ENCODE measurements at places on chromosomes 16 and 17.

DNA sequence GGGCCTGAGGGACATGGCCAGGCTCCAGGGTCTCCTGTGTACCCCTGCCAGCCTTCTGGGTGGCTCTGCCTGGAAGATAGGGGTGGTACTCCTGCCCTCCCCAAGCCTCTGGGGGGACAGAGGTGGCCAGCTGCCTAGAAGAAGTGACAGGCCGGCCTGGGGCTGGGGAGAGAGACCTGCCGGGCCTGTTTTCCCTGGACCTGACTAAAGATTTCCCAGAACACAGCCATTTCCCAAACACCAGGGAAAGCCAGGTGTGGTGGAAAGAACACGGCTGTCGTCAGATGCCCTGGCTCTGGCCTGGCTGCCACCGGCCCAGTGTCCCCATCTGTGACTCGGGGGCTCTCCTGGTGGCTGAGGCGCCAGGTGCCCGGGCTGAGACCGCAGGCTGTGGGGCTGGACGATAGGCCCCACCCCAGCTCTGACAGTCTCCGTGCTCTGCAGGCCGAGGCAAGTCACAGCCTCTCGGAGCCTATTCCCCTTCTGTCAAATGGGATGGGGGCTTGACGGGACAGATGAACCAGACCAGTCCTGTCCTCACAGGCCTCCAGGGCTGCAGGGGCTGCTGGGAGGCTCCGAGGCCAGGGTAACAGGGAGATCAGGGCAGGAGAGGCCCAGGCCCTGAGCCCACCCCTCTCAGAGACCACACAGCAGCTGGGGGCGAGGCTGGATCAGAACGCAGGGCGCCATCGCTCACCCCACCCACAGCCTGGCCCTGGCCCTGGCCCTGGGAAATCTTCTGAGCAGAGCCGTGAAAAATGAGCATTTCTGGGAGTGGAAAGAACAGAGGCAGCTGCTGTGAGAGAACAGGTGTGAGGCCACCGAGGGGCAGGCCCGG lies 33.1 kb downstream of the CTU2 start:
- no peak for DNase-seq

DNA sequence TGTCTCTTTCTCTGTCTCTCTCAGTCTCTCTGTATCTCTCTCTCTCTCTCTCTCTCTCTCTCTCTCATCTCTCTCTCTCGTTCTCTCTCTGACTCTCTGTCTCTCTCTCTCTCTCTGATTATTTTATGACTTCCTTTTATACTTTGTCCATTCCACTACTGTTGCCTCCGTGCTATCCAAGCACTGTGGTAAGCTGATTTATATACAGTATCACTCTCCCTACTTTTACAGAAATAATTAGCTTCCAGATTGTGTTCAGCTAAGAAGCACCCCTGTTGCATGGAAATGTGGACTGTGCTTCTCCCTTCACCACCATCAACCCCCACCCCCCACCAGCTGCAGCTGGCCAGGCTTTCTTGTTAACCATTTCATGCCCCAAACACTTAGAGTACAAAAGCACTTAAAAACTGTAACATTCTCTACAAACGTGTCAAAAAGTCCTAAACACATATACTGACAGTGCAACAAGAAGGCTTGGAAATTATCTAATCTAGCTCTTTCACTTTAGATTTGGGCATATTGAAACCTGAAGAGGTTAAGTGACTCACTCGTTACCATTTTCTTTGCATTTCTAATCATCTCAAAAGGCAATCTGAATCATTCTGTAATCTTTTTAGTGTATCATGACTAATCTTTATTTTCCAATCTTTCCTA lies 11.6 kb upstream of the TMEM100 start:
- no peak for DNase-seq

GRCh38 chr16:5560084-5560483 lies 462.5 kb upstream of the EEF2KMT start:
- DNase-seq = no peak

DNA sequence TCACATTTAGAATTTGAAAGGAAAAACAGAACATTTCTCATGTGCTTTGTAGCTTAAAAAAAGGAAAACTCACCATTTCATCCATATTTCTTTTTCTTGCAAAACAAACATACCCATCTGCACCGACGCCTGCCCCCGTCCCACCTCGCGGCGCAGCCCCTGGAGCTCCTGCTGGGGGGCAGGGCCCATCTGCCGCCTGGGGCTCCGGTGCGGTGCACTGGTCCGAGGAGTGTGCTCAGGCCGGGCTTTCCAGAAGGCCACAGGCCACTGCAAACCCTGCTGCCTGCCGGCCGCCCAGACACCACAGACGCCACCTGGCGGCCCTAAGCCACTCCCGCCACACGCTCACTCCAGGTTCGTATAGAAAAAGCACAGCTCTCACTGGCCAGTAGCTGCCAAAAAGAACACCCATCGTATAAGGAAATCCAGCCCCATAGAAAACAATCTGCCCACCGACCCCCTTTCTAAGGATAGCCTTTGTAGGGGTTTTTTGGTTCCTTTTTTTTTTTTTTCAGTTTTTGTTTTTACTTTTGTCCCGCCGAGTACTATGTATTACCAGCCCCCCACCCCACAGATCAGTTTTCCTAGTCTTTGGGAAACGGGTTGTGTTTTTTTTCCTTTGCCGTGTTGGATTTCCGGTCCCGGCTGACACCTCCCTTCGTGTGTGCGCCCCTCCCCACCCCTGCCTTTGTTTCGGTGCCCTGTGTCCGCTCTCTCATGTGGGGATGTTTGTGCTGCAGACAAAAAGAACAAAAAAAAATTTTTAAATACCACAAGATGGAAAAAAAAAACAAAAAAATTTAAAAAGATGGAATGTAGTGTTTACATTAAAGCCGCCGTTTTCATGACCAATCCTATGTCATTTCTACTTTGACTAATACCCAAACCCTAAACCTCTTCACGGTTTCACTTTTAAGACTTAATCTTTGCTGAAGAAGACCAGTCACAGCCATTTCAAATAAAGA lies 68.8 kb downstream of the AMFR start:
- peak; percentile 64 for DNase-seq

- no peak for DNase-seq
Measured at GRCh38 chr16:12155235-12155634, 178.7 kb downstream of the SNX29 start.

DNA sequence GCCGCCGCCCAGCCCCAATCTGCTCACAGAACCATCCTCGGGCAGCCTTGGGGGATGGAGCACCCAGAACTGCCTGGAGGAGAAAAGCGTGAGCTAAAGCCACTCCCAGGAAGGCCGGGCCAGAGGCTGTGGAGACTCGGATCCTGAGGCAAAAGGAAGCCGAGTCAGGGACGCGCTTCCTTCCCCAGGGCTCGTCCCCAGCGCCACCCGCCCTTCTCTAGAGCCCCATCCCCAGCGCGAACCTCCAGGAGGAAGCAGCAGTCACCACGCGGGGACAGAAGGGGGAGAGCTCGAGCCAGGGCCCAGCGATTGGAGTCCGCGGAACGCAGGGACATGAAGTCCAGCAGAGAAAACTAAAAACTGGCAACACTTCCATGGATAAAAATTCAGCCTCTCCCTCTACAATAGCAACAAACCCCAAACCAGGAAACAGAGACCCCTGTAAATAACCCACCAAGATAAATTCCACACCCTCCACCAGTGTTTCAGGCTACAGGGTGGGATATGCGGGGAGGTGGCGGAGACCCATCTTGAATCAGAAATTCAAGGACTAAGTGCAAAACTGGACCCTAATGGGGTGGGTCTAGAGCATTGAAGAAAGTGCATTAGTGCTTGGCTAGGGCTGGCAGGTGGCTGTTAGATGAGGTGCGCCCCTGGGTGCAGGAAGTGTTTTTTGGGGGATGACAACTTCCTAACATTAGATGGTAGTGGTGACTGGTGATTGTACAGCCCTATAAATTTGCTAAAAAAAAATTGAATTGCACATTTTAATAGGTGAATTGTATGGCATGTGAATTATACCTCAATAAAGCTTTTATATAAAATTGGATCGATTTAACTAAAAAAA lies 116.1 kb upstream of the METRNL start:
- DNase-seq = peak; percentile 80

- DNase-seq = no peak
Measured at GRCh38 chr17:1580979-1581676, 18.5 kb upstream of the PITPNA start.

- peak; percentile 53 for DNase-seq
Measured at GRCh38 chr17:35892091-35893035, 12.2 kb upstream of the CCL5 start.

- DNase-seq = no peak
Measured at GRCh38 chr17:50828508-50829170, 6.7 kb upstream of the WFIKKN2 start.

DNA sequence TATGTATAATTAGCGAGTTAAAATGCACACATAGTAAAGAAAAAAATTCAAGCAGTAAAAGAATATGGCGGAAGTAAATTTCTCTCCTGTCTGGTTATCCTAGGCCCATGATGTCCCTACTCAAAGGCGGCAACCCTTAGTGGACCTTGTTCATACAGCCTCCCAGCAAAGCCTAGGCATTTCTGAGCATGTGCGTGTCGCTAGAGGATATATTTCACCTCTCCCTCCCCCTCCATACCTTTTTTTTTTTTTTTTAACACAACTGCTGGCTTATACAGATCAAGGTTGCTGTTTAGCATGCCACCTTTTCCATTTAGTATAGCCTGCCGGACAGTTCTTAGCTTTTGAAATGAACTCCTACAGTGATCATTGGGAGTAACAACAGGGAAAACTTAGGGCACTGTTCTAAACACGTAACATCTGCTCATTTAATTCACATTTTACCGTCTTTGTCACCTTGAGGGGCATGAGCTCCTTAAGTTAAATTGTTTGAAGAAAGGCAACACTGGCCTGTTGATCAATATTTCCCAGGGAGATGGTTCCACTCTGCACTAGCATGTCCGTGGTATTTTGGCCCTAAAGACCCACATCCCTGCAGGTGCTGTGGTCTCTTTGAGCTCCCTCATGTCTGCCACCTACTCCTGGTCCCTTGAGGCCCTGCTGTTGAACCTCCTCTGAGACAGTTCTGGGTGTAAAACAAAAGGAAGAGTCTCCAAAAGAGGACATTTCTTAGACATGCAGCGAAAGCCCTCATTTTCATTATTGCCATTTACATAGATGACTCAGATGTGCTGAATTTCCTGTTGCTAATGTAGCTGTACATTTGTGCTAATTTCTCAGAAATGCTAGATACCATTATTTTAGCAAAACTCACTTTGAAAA lies 4.1 kb upstream of the TNFRSF13B start:
- no peak for DNase-seq

GRCh38 chr17:7394452-7395191 lies at the start of gene PLSCR3:
Gene PLSCR3, minus strand, starts transcription at chr17:7394525. Its CDS starts 415 bp downstream, at chr17:7394110.
- peak; percentile 70 for DNase-seq

- DNase-seq = peak; percentile 10
Measured at GRCh38 chr17:21508211-21508610, 132.1 kb downstream of the KCNJ12 start.

- no peak for DNase-seq
Measured at GRCh38 chr17:6627019-6627418, 13.5 kb downstream of the KIAA0753 start.

GRCh38 chr16:998211-998610 lies 16.6 kb downstream of the SOX8 start:
- no peak for DNase-seq

- no peak for DNase-seq
Measured at GRCh38 chr17:17084317-17084835, 42.1 kb downstream of the MPRIP start.

DNA sequence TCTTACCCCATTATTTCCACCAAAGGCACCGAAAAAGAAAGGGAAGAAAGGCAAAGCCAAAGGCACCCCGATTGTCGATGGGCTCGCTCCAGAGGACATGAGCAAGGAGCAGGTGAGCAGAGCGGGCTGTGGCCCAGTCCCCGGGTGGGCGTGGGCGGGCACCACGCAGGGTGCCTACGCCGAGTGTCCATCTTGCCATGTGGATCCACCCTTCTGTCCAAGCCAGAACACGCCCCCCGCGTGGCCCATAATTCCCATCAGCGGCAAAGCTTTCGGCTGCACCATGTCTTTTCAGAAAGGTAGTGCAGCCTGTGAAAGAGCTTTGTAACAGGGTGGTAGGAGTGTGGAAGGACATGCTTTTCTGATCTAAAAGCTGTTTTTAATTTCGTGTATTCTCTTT lies 8.4 kb upstream of the DBNDD1 start:
- no peak for DNase-seq

- no peak for DNase-seq
Measured at GRCh38 chr17:4584101-4584916, at the start of gene SMTNL2. Gene SMTNL2, plus strand, starts transcription at chr17:4584529. Its CDS starts 77 bp downstream, at chr17:4584606.

GRCh38 chr17:14827396-14827919 lies 437.7 kb downstream of the PMP22 start:
- DNase-seq = no peak

GRCh38 chr16:17002565-17002964 lies 468.2 kb downstream of the XYLT1 start:
- peak; percentile 10 for DNase-seq

DNA sequence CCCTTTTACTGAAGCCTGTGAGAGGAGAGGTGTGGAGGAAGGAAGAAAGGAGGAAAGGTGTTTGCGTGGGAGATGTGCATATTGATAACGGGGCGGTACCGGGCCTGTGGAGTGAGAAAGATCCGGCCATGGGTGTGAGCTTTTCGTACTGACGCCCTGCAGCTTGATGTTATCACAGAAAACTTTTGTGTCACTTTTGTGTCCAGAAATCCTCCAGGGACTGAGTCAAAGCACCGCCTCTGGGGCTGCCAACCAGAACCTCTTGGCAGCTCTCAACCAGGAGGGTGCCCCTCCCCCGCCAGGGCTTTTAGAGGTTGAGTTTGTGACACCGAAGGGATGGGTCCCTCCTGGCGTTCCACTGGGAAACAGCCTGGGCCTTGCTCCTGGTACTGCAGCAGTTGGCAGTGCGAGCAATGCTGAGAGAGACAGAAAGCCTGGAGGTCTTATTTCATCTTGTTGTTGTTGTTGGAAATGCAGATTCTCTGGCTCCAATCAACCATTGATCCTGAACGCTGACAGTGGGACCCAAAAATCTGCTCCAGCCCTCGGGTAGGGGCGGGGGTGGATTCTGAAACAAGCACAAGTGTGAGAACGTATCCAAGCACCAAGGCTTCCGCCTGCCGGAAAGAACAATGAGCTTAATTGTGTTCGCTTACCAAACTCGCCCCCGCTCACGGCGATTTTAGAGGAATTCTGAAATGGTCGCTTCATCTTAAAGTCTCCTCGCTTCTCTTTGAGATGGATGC lies 65.0 kb downstream of the CRISPLD2 start:
- no peak for DNase-seq

GRCh38 chr17:34998205-34998604 lies 17.9 kb downstream of the LIG3 start:
- peak; percentile 66 for DNase-seq

GRCh38 chr16:4298761-4299522 lies 16.9 kb upstream of the GLIS2 start:
- no peak for DNase-seq

DNA sequence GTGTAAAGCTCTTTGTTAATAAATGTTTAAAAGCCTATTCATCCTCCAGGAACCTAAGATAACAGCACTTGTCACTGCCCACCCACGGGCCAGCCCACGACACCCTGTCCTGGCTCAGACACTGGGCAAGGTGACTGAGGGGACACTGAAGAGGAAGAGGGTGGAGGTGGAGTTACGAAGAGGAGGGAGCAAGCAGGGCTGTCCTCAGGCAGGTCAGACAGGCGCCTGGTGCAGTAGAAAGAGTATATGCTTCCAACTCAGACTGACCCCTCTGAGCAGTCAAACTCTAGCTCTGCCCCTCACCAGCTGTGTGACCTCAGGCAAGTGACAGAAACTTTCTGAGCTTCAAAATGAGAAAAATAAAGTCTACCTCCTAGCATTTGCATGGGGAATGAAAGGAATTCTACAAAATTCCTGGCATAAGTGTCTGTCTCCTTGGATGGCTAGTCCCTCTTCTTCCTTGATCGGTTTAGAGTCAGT lies 22.8 kb downstream of the TEX2 start:
- no peak for DNase-seq

GRCh38 chr17:76382803-76383545 lies 1.4 kb upstream of the SPHK1 start:
- DNase-seq = peak; percentile 76

- DNase-seq = peak; percentile 84
Measured at GRCh38 chr17:4901648-4902344, 1.1 kb downstream of the CHRNE start.

All from CD14-positive monocyte (primary cell).